ENCODE measurements at places on chromosomes 16 and 17.

- ATAC-seq, result no peak
Measured at GRCh38 chr16:12411516-12411915, 392.2 kb downstream of the CPPED1 start.

DNA sequence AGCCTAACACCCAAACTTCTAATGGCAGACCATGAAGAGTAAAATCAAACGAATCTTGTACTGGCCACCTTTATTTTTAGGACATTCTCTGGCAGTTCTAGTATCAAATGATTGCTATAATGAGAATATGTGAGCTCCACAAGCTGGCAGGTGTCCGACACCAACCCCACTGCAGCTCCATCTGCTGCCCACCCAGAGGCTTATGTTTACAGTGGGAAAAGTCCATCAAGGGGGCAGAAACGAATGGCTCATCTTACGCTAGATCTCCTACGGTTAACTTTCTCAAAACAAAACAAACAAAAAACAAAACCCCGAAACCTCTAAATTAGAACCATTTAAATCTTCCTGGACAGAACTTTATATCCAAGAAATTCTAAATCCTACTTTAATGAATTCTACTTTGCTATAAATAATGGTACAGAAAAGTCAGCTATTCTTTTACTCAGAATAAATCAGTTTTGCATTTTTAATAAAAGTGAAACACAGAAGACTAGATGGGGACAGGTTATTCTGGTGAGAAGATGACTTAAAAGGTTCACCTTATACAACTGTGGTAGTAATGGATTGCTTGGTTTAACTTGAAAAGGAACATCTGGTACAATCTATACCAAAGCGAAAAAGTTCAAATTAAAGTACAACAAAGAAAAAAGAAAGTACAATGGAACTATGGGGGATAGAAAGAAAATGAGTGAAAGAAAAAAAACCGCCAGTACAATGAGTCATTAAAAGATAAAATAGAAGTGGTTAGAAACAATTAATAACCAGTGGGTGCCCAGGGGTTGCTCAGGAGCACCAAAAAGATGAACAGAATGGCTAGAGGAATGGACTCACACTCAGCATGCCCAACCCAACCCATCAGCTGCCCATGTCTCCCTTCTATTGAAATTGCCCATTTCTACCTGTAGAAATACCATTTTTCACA is 40.2 kb downstream of the GRB2 start:
- ATAC-seq, result no peak

- peak; percentile 74 for ATAC-seq
Measured at GRCh38 chr16:69105501-69106361, at the start of gene HAS3. HAS3 (plus strand) TSS chr16:69105653; CDS start chr16:69109396, 3,743 bp downstream.

GRCh38 chr16:53152329-53152728 is 97.5 kb downstream of the CHD9 start:
- no peak for ATAC-seq

DNA sequence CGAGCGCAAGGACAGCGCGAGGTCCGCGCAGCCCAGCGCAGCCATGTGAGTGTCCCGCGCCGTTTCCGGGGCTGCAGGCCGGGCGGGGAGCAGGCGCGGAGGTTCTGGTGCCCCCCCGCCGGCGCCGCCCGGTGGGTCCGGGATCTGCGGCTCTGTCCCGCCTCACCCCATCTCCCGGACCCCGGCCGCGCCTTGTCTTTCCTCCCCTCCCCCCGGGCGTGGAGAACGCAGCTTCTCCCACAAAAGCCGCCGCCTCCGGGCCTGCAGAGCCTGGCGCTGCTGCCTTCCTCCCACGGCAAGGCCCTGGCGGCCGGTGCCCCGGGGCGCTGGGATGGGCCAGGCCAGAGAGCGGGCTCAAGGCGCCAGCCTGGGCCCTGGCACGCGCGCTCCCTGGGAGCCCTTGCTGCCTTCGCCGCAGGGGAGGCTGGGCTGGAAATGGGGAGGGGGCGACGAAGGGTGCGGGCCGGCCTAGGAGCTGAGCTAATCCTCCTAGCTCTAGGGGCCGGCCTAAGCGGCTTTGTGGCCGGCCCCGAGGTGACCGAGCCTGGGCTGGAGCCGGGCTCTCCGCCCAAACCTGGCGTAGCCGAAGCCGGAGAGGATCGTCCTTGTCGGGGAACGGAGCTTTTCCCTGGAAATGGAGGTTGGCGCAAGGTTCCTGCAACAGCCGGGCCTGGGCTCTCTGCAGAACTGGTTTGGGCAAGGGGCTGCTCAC is 397 bp downstream of the RIPOR1 start:
- peak; percentile 42 for ATAC-seq

- ATAC-seq, result no peak
Measured at GRCh38 chr16:69116256-69116875, 10.9 kb downstream of the HAS3 start.

- ATAC-seq, result no peak
Measured at GRCh38 chr16:78310196-78310595, 210.7 kb downstream of the WWOX start.

All from gastroesophageal sphincter (tissue), 4 donors.